ENCODE measurements at places on chromosomes 7 and 10. TPM values are rescaled to one million over a fixed set of nuclear protein-coding genes. Genes with fewer than 3 reads are reported as not detected.

Gene PRKAR2B
- 1.4 TPM for total RNA-seq

Gene PDZD7
- 0.74 TPM for total RNA-seq

Gene PANK1
- 7.1 TPM for total RNA-seq

Gene FOXK1
- total RNA-seq: 36.2 TPM

Gene FLNC
- total RNA-seq: not detected

Gene FFAR4
- not detected for total RNA-seq

Gene A1CF
- total RNA-seq: not detected

DNA sequence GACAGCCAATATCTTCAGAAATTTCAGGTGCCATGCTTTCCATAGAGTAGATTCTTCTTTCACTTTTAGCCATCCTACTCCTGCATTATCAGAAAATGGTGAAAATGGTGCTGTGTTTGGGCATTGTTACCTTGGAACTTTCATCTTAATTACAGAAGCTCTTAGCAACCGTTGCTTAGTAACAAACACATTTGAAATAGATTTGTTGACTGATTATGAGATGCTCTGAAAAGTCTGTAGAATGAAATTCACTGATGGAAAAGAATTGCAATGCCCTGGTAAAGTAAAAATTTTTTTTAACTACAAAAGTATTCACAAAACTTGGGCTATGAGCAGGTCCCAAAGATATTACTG lies 249.3 kb upstream of the NEBL start:
- DNase-seq: no peak
- H3K4me1 ChIP-seq: no peaks in the 10 kb centered on the region
- no peak overlapping the region for H3K27ac ChIP-seq
- H3K27me3 ChIP-seq: no peaks in the 10 kb centered on the region
- H3K4me3 ChIP-seq: no peak overlapping the region
- no peaks in the 10 kb centered on the region for H3K36me3 ChIP-seq

DNA sequence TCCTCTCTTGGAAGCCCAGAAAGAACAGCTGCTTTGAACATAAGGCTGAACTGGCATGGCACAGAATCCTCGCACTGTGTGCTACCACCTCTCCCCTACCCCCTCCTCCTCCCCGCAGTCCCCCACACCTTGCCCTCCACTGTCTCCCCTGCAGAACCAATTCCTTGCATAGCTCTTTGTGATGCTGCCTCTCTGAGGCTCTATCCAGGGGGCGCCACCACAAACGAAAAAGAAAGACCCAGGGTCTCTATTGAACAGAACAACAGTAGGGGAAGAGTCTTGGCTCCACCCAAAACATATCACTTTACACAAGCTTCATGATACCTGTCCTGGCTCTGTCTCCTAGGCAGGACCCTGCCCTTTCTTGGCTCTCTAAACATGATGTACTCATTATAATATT lies 26.2 kb upstream of the EBLN1 start:
- DNase-seq: no peak
- H3K4me1 ChIP-seq: peaks cover 24% of the 10 kb centered on the region
- H3K27me3 ChIP-seq: peaks cover 4% of the 10 kb centered on the region
- no peak overlapping the region for H3K4me3 ChIP-seq
- H3K27ac ChIP-seq: no peak overlapping the region

DNA sequence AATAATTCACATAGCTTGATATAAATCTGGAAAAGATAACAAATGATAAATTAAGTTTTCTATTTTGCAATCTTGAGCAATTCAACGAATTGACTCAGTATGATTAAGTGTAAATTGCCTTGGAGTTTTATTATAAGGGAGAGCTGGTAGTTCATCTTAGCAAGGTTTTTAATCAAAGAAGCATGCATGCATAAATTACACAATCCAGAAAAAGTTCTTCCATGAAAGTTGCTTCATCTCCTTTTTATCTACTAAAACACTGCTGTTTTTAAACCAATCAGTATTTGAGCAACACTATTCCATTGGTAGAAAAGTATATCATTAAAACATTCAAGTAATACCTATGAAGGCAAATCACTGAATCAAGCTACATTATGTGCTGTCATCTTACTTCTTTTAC lies 47.6 kb downstream of the POT1 start:
- H3K4me3 ChIP-seq: no peak overlapping the region
- DNase-seq: no peak
- no peaks in the 10 kb centered on the region for H3K27me3 ChIP-seq
- no peaks in the 10 kb centered on the region for H3K4me1 ChIP-seq
- peaks cover 2% of the 10 kb centered on the region for H3K36me3 ChIP-seq

GRCh38 chr7:140400381-140400780 lies 2.1 kb upstream of the SLC37A3 start:
- peaks cover 60% of the 10 kb centered on the region for H3K4me1 ChIP-seq
- no peak overlapping the region for H3K4me3 ChIP-seq
- H3K36me3 ChIP-seq: peaks cover 10% of the 10 kb centered on the region
- H3K27me3 ChIP-seq: no peaks in the 10 kb centered on the region

DNA sequence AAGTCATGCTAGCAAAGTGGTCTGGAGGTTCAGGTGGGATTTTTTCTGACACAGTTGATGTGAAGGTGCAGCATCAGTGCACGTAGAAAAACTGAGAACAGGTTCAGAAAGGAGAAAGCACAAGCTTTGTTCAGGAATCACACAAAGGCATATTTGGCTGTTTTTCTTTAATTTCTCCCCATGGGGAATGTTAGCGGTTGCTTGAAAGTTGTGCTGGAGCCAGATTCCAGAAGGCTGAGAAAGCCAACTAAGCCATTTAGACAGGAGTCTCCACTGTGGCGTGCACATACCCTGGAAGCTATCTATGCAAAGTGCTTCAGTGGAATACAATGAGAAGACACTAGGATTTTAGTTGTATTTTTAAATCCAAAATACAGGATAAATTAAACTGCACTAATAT lies 201.4 kb downstream of the PCLO start:
- no peaks in the 10 kb centered on the region for H3K36me3 ChIP-seq
- no peaks in the 10 kb centered on the region for H3K27me3 ChIP-seq
- no peak overlapping the region for H3K4me3 ChIP-seq
- no peak for DNase-seq
- no peak overlapping the region for H3K27ac ChIP-seq
- no peaks in the 10 kb centered on the region for H3K4me1 ChIP-seq

- peaks cover 31% of the 10 kb centered on the region for H3K4me1 ChIP-seq
- no peak overlapping the region for H3K27ac ChIP-seq
- DNase-seq: no peak
- H3K36me3 ChIP-seq: peaks cover 13% of the 10 kb centered on the region
- no peak overlapping the region for H3K4me3 ChIP-seq
Observed at GRCh38 chr7:112453505-112454171, 3.4 kb downstream of the IFRD1 start.

- H3K27me3 ChIP-seq: peaks cover 10% of the 10 kb centered on the region
- H3K4me1 ChIP-seq: peaks cover 23% of the 10 kb centered on the region
- H3K4me3 ChIP-seq: no peak overlapping the region
- no peak overlapping the region for H3K27ac ChIP-seq
- H3K36me3 ChIP-seq: no peaks in the 10 kb centered on the region
Observed at GRCh38 chr7:26087321-26088091, 64.5 kb upstream of the NFE2L3 start.

DNA sequence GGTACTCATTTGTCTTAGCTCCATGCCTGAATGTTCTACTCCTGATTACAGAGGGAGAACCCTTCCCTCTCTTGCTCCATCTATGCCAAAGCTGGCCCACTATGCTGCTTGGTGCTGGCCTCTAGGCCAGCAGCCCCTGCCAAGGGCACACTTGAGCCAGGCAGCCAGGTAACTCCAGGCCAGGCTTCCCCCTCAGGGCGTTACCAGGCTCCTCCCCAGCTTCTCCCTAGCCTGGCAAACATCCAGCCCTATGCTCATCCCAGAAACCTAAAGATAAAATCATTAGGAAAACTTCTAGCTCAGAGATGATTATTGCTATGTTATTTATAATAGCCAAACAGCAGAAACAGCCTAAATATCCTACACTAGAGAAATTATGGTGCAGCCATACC lies 103.7 kb downstream of the KCNMA1 start:
- peaks cover 4% of the 10 kb centered on the region for H3K27me3 ChIP-seq
- H3K4me3 ChIP-seq: no peak overlapping the region
- no peak for DNase-seq
- no peaks in the 10 kb centered on the region for H3K36me3 ChIP-seq

DNA sequence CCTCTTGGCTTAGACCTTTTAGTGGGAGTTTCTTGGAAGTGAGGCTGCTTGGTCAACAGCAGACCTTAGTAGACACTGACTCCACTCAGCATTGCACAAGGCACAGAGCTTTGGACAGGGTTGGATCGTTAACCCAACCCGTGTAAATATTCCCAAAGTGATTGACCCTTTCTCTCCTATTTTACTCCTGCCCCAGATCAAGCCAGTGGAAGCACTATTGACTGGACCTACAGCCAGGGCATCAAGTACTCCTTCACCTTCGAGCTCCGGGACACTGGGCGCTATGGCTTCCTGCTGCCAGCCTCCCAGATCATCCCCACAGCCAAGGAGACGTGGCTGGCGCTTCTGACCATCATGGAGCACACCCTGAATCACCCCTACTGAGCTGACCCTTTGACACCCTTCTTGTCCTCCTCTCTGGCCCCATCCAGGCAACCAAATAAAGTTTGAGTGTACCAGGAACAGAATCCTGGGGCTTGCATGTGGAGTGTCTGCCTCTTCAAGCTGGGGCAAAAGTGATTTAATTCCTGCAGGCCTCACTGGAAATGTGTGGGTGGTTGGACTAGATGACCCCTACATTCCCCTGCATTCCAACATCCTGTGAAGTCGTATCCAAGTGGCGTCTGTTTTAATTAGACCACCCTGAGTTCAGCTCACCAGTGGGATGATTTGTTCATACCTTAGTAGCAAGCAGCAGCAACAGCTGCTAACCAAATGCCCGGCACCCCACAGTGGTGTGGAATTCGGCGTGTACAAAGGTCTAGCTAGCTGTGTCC lies 7.5 kb downstream of the CPA1 start:
- H3K27ac ChIP-seq: no peak overlapping the region
- no peak overlapping the region for H3K4me3 ChIP-seq
- H3K36me3 ChIP-seq: no peaks in the 10 kb centered on the region
- no peak for DNase-seq

DNA sequence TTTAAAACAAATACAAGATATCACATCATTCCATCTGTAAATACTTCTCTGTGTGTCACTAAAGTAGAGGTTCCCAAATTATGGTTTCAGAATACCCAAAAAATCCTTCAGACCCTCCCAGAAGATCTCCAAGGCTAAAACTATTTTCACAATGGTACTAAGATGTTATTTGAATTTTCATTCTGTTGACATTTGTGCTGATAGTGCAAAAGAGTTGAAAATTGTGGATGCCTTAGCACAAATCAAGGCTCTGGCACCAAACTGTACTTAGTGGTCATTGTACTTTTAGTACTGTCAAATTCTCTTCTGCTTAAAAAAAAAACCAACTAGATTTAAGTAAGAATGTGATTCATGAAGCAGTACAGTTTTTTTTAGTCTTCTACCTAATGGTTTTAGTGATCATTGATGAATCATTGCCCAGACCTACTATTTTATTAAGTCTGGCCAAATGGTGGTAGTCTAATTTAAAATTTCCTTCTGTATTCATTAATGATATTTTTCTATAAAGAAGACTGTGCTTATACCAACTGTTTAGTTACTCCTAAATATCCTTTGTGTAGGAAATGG lies 50.5 kb downstream of the TPST1 start:
- H3K36me3 ChIP-seq: no peaks in the 10 kb centered on the region
- H3K27me3 ChIP-seq: peaks cover 2% of the 10 kb centered on the region
- DNase-seq: no peak
- no peaks in the 10 kb centered on the region for H3K4me1 ChIP-seq

GRCh38 chr7:1673581-1674118 lies 3.6 kb downstream of the ELFN1 start:
- H3K27ac ChIP-seq: no peak overlapping the region
- peaks cover 14% of the 10 kb centered on the region for H3K27me3 ChIP-seq
- no peak overlapping the region for H3K4me3 ChIP-seq
- no peak for DNase-seq
- H3K4me1 ChIP-seq: peaks cover 2% of the 10 kb centered on the region

DNA sequence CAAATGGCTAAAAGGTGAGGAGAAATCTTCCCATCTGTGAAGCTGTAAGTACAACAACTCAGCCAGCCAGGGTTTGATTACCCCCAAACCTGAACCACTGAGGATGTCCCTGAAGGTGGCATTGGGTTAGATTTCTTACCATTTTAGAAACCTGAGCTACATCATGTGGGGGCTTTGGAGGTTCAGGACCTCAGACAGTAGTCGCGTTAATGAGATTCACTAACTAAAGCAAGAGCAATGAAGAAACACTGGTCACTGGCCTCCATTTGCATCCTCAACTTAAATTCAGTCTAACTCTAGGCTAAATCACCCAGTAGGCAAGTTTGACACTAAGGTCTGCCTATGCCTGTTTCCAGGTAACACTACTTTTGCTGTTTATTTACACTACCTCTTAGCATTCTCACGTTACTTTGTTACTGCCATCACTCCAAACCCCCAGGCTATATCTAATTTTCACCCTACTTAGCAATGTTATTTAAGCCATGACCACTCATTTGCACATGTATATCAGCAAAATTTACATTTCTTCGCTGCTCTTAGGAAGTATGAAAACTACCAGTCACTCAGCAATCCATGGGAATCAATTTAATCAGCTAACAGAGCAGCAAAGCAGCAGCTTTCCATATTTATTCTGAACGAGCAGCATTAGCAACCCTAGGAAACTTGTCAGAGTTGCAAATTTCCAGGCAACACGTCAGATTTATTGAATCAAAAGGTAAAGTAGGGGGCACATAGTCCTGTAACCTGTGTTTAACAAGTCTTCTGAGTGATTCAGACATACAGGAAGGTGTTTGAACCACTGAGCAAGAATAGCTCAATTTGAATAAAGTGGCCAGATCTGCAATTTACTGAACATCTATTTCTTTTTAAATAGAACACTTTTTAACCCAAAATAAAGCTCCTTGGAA lies 788.4 kb upstream of the SORCS1 start:
- H3K27me3 ChIP-seq: no peaks in the 10 kb centered on the region
- H3K4me3 ChIP-seq: no peak overlapping the region
- no peaks in the 10 kb centered on the region for H3K36me3 ChIP-seq
- no peaks in the 10 kb centered on the region for H3K4me1 ChIP-seq

DNA sequence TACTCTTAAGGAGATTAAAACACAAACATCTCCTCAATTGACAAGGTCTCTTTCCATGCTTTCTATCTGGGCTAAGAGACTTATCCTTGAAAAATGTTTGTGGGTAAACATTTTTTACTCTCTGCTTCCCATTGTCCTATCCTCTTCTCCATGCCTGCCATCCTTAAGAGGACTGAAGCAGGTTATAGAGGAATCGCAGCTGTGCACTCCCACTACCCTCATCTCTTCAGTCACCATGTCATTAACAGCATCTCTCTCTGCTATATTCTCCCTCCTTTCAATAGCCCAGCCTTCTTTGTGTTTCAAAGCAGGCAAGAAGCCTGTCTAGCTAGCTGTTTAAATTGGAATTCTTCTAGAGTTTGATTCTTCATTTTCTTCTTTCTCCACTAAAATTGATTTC lies 22.6 kb downstream of the COL1A2 start:
- no peaks in the 10 kb centered on the region for H3K27me3 ChIP-seq
- H3K36me3 ChIP-seq: no peaks in the 10 kb centered on the region
- H3K27ac ChIP-seq: no peak overlapping the region

- DNase-seq: no peak
- H3K27ac ChIP-seq: no peak overlapping the region
- H3K27me3 ChIP-seq: no peaks in the 10 kb centered on the region
Observed at GRCh38 chr10:67280405-67280804, 354.6 kb downstream of the LRRTM3 start.

- H3K27me3 ChIP-seq: peaks cover 28% of the 10 kb centered on the region
- no peak for DNase-seq
- H3K4me1 ChIP-seq: peaks cover 7% of the 10 kb centered on the region
- H3K27ac ChIP-seq: no peak overlapping the region
- H3K36me3 ChIP-seq: no peaks in the 10 kb centered on the region
Observed at GRCh38 chr7:151993977-151994676, 31.3 kb upstream of the GALNT11 start.

- DNase-seq: no peak
- H3K36me3 ChIP-seq: peaks cover 51% of the 10 kb centered on the region
- H3K4me1 ChIP-seq: peaks cover 47% of the 10 kb centered on the region
Observed at GRCh38 chr10:43160921-43161255, 22.6 kb downstream of the CSGALNACT2 start.

All from activated CD4-positive, alpha-beta T cell treated with anti-CD3 and anti-CD28 coated beads, Interleukin-2, amount 10 ng/mL, durations not matched to agents 7 days and 5 days (primary cell).